HS-27A (cell line): ENCODE measurements at places on chromosomes 7 and 10.

GRCh38 chr7:158910254-158911053, 54.1 kb downstream of the DYNC2I1 start:
- DNase-seq = no peak

DNA sequence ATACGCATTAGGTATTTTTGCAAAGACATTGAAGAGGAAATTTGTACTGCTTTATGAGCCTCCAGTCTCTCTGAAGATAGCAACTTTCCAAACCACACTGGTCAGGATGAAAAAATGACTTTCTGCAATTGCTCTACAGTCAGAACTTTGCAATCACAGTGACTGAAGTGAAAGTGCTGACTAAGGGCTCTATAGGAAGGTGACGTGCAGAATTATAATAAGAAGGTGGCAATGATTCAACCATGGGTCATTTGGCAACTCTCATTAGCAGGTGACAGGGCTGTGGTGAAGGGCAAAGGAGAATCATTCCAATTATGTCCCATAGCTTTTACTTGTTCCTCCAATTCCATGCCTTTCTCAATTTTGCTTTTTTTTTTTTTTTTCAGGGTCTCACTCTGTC, 311.0 kb downstream of the ANKRD30A start:
- DNase-seq = no peak

DNA sequence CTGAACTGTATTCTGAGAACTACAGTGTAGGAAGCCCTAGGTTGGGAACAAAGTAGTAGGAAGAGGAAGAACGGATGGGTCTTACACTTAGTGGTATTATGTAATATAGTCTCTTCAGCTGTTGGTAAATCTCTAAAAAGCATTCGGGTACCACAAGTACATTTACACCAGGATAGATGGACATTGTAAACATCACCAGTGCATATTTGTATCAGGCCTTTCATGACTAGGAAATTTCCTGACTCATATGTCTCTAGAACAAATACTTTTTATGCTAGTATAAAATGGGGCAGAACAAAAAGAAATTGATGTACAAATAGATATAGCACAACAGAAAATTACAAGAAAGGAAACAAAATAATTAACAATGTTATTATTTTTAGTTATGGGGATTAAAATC, 21.5 kb upstream of the OR6B1 start:
- DNase-seq = no peak

- DNase-seq = no peak
Measured at GRCh38 chr10:92240289-92241157, 50.4 kb downstream of the CPEB3 start.

GRCh38 chr7:139523199-139523941, at the start of gene CLEC2L:
TSS of gene CLEC2L (plus strand) at chr7:139523685. CDS start at chr7:139523928, 243 bp downstream.
- DNase-seq = no peak

DNA sequence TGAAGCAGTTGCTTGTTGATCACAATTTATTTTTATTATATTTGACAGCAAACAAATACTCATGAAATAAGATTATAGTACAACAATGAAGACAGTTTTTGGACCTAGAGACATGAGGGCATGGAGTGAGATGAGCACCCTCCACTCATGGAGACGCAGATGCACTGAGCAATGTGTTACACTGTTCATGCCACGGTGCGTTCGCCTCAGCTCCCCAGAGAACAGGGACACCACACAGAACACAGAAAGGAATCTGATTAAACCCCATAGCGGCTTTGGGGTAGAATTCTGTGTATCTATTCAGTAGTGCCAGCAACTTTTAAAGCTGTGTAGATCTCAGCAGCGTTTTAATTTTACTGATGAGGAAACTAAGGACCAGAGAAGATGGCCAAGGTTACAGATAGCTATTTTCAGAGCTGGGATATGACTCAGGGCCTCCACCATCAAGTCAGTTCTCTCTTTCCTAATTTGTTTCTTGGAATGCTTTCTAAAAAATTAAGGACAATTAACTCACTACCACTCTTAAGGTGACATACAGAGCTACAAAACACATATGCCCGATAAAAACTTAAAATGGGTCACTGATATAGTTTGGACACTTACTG, 33.6 kb downstream of the FAM25A start:
- no peak for DNase-seq

GRCh38 chr7:133118261-133118660, 36.4 kb upstream of the CHCHD3 start:
- no peak for DNase-seq

GRCh38 chr7:16397501-16398145, 23.7 kb downstream of the CRPPA start:
- DNase-seq = no peak
